ENCODE measurements at places on chromosomes 2 and 18. TPM values are rescaled to one million over a fixed set of nuclear protein-coding genes. Genes with fewer than 3 reads are reported as not detected.

Gene TRABD2A
- 0.46 TPM for total RNA-seq

Gene SERPINB2
- total RNA-seq = 1.7 TPM

Gene FSIP2
- 0.15 TPM for total RNA-seq

Gene MDH1B
- 0.86 TPM for total RNA-seq

Gene COL4A4
- total RNA-seq = not detected

Gene RBM44
- total RNA-seq = 1.4 TPM

Gene SDC1
- 2.9 TPM for total RNA-seq

DNA sequence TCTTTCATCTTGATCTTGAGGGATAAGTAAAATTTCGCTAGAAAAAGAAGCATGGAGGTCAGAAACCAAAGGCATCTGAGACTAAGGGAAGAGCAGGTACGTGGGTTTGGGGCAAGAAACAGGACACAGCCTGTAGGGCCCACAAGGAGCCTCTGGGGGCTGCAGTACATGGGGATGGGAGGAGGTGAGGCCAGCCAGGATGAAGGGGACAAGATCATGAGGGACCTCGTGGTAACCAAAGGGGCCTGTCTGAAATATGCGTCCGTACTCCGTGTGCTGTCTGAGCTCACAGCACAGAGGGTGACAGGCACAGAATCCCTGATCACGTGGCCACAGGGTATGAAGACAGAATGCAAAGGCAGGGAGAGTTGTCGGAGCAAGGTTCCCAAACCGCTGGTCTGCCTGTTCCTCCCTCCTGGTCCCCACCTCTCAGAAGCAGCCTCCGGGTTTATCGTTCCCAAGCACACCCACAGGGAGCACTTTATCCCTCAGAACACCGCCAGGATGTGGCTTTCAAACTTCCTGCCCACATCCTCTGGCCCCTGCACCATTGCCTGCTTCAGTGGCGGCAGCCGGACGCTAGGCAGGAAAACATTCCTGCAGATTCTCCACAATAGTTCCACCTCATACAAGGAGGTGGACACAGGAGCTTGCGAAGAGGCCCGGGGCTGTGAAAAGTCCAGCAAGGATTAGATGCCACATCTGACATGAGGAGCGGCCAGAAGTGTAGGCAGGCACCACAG, 12.0 kb downstream of the TMEM163 start:
- peaks cover 57% of the 10 kb centered on the region for H3K27me3 ChIP-seq
- no peak overlapping the region for H3K27ac ChIP-seq
- H3K36me3 ChIP-seq = no peaks in the 10 kb centered on the region
- DNase-seq = no peak
- no peaks in the 10 kb centered on the region for H3K4me1 ChIP-seq

- no peaks in the 10 kb centered on the region for H3K36me3 ChIP-seq
- no peak overlapping the region for H3K4me3 ChIP-seq
- no peak overlapping the region for H3K27ac ChIP-seq
- no peak for DNase-seq
- no peaks in the 10 kb centered on the region for H3K4me1 ChIP-seq
Measured at GRCh38 chr18:11927497-11927896, 19.4 kb upstream of the MPPE1 start.

DNA sequence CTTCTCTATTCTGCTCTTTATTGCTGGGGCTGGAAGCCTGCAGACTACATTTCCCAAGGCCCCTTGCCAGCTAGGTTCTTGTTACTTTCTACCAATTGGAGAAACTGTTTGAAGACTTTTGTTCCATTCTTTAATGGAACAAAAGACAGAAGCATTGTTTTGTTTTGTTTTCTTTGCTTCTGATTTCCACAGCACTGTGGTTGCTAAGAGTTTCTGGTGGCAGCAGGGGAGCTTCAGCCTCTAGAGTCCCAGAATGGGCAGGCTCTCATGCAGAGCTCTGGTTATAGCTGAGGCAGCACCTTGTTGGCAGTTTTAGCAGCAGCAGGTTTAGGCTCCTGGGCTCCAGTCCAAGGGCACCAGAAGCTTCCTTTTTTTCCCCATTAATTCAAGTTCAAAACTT, 234.3 kb downstream of the ETAA1 start:
- no peak for DNase-seq
- H3K27ac ChIP-seq = no peak overlapping the region
- H3K27me3 ChIP-seq = no peaks in the 10 kb centered on the region
- no peaks in the 10 kb centered on the region for H3K36me3 ChIP-seq
- H3K4me1 ChIP-seq = no peaks in the 10 kb centered on the region
- no peak overlapping the region for H3K4me3 ChIP-seq

GRCh38 chr2:101140237-101140636, 10.9 kb downstream of the TBC1D8 start:
- H3K27ac ChIP-seq = no peak overlapping the region
- H3K4me1 ChIP-seq = no peaks in the 10 kb centered on the region
- no peak for DNase-seq
- no peaks in the 10 kb centered on the region for H3K27me3 ChIP-seq
- no peaks in the 10 kb centered on the region for H3K36me3 ChIP-seq

GRCh38 chr18:12068950-12069320, 24.7 kb upstream of the ANKRD62 start:
- peak overlapping the region; percentile 36 for H3K4me3 ChIP-seq
- H3K27me3 ChIP-seq = peaks cover 3% of the 10 kb centered on the region
- DNase-seq = peak; percentile 14
- H3K27ac ChIP-seq = no peak overlapping the region

DNA sequence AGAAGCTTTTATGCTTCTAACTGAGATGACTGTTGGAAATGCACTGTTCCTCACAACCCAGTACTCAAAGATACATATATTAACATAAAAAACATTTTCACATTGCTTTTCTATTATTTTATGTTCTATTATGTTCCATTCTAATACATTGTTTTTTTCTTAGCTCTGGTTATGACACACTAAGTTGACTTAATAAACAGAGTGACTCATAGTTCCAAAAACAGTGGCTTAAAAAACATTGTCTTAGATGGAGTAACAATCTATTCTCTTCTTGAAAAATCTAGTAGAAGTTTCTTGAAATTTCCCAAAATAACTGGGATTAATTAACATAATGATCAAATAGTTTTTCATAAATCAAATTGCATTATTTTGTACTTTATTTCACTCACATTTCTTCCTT, 328.2 kb upstream of the LRATD1 start:
- no peak overlapping the region for H3K4me3 ChIP-seq
- peaks cover 6% of the 10 kb centered on the region for H3K27me3 ChIP-seq
- H3K36me3 ChIP-seq = no peaks in the 10 kb centered on the region

DNA sequence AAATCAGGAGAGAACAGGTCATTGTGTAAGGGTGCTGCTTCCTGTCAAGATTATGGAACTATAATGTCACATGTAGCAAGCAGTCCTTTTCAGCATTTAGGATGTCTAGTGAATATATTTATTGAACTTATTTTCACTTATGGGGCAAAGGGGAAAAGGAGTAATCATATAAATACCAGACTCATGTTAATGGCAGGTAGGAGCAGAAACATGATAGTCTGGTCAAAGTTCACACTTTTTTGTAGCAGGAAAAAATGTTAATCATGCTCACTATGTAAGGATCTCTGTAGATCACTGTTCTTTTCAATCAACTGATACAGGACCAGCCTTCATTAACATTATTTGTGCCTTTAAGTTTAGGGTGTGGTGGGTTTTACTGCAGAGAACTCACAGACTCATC, 219.0 kb downstream of the STK39 start:
- no peak overlapping the region for H3K27ac ChIP-seq
- DNase-seq = no peak
- no peaks in the 10 kb centered on the region for H3K36me3 ChIP-seq
- no peak overlapping the region for H3K4me3 ChIP-seq

GRCh38 chr2:192413812-192414681, 219.3 kb upstream of the TMEFF2 start:
- H3K4me1 ChIP-seq = no peaks in the 10 kb centered on the region
- no peaks in the 10 kb centered on the region for H3K27me3 ChIP-seq
- H3K4me3 ChIP-seq = no peak overlapping the region
- H3K36me3 ChIP-seq = no peaks in the 10 kb centered on the region
- H3K27ac ChIP-seq = no peak overlapping the region

- H3K4me1 ChIP-seq = no peaks in the 10 kb centered on the region
- peaks cover 4% of the 10 kb centered on the region for H3K27me3 ChIP-seq
- no peaks in the 10 kb centered on the region for H3K36me3 ChIP-seq
- no peak overlapping the region for H3K27ac ChIP-seq
- H3K4me3 ChIP-seq = no peak overlapping the region
Measured at GRCh38 chr2:126302043-126302442, 353.9 kb upstream of the GYPC start.

DNA sequence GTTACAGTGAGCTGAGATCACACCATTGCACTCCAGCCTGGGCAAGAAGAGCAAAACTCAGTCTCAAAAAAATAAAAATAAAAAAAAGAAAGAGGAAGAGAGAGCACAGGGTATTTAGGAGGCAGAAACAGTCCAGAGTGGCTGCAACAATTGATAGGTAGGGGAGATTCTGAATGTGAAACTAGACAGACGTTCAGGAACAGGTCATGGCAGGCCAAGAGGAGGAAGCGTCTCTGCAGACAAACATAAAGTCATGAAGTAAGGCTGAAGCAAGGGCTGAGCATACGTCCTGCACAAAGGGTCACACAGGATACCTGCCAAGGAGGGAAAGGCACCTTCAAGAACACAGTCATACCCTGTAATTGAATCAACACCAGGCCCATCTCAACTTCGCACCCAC, 64.1 kb upstream of the ZNF532 start:
- H3K4me1 ChIP-seq = peaks cover 6% of the 10 kb centered on the region
- no peaks in the 10 kb centered on the region for H3K36me3 ChIP-seq
- DNase-seq = no peak
- H3K4me3 ChIP-seq = no peak overlapping the region

DNA sequence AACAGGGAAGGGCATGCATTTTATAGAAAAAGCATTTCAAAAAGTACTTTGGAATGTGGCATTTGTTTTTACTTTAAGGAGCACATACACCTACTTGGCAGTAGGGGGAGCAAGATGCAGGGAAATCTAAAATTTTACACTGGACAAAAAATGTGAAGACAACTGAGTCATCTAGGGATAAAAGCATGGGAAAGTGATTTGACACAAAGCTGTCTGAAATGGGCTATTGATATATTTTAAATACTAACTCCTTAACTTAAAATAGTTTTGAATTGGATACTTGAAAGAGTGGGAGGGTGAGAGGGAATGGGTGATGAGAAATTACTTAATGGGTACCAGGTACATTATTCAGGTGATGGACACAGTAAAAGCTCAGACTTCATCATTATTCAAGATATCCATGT, 15.8 kb downstream of the TMEM200C start:
- no peak overlapping the region for H3K4me3 ChIP-seq
- H3K27me3 ChIP-seq = no peaks in the 10 kb centered on the region
- no peaks in the 10 kb centered on the region for H3K4me1 ChIP-seq
- DNase-seq = peak; percentile 24
- H3K36me3 ChIP-seq = no peaks in the 10 kb centered on the region

GRCh38 chr2:152219077-152219828, 43.7 kb upstream of the STAM2 start:
- no peak overlapping the region for H3K27ac ChIP-seq
- H3K4me1 ChIP-seq = peaks cover 17% of the 10 kb centered on the region
- H3K36me3 ChIP-seq = no peaks in the 10 kb centered on the region
- no peaks in the 10 kb centered on the region for H3K27me3 ChIP-seq
- no peak for DNase-seq

DNA sequence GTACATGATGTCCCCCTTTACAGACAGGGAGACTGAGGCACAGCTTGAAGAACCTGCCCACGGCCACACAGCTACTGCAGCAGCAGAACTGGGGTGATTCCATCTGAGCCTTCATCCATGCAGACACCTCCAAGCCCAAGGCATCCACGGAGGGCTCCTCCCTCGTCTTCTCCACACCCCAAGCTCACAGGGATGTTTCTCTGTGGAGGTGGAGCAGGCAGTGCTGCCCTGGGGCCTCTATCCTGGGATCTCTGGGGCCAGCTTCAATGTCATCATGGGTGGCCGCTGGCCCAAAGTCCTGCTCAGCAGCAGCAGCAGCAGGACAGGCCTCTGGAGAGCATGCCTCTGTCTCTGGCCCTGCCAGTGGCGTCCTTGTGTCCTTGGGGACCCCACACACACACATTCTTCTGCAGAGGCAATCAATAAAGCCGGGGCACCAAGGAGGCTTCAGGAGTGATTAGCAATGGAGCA, 31.2 kb downstream of the ADI1 start:
- no peak overlapping the region for H3K4me3 ChIP-seq
- DNase-seq = no peak
- H3K36me3 ChIP-seq = no peaks in the 10 kb centered on the region
- no peaks in the 10 kb centered on the region for H3K27me3 ChIP-seq
- no peaks in the 10 kb centered on the region for H3K4me1 ChIP-seq
- H3K27ac ChIP-seq = no peak overlapping the region

GRCh38 chr18:67525328-67526099, 9.0 kb upstream of the DSEL start:
- peaks cover 7% of the 10 kb centered on the region for H3K4me1 ChIP-seq
- no peak overlapping the region for H3K27ac ChIP-seq
- no peak overlapping the region for H3K4me3 ChIP-seq
- peak; percentile 57 for DNase-seq
- H3K27me3 ChIP-seq = no peaks in the 10 kb centered on the region

DNA sequence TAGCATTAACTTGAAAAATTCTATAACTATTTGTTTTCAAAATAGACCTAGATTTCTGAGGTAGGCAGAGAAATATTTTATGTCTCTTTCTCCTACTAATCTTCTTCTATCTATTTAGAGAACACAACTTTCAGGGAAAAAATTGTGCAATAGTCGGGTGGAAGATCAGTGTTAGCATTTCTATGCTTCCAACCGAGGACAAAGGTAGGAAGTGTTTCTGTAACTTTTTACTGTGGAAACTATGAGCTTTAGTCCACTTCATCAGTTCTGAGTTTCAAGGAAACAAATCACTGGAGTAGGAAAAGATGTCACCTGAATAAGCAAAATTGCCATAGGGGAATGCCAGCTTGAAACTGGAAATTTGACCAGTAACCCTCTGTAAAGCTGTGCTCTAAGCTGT, 207.7 kb upstream of the CTAGE1 start:
- H3K4me3 ChIP-seq = no peak overlapping the region
- H3K36me3 ChIP-seq = no peaks in the 10 kb centered on the region
- peaks cover 31% of the 10 kb centered on the region for H3K27me3 ChIP-seq
- no peaks in the 10 kb centered on the region for H3K4me1 ChIP-seq
- no peak overlapping the region for H3K27ac ChIP-seq

DNA sequence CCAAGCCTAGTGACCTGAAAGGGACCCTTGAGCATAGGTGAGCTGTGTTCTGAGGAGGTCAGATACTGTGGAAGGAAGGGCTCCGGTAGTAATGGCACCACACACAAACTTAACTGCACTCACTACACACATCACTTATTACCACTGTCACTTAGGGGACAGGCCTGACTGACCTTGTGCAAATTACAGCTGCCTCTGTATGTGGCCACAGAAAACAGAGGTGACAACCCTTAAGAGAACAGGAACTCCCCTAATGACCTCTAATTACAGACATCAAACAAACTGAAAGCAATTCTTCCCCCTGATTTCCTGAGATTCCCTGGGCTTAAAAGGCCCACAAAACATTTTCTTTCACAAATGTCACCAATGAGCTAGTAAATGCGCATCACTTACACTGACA, 360.6 kb downstream of the RND3 start:
- H3K36me3 ChIP-seq = no peaks in the 10 kb centered on the region
- no peak overlapping the region for H3K27ac ChIP-seq
- H3K4me3 ChIP-seq = no peak overlapping the region
- H3K4me1 ChIP-seq = no peaks in the 10 kb centered on the region
- H3K27me3 ChIP-seq = no peaks in the 10 kb centered on the region
- DNase-seq = no peak
